GM10248 (cell line): ENCODE measurements at places on chromosomes 7 and 10.

GRCh38 chr10:124550293-124551034 is 88.8 kb downstream of the LHPP start:
- peak; percentile 60 for DNase-seq

GRCh38 chr7:2757361-2757903 is 69.4 kb downstream of the AMZ1 start:
- no peak for DNase-seq

DNA sequence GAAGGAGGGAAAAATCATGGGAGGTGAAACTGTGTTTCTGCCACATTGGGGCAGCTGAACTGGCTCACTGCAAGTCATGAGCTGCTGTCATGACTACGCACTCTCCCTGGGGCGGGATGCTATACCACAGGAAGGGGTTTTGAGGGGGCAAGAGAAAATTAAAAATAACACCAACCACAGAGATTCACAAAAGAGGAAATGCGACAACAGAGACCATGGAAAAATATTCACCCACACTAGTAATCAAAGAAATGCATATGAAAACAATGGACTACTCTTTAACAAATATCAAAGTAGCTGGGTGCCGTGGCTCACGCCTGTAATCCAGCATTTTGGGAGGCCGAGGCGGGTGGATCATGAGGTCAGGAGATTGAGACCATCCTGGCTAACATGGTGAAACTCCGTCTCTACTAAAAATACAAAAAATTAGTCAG is 65.2 kb upstream of the TM9SF3 start:
- peak; percentile 63 for DNase-seq

DNA sequence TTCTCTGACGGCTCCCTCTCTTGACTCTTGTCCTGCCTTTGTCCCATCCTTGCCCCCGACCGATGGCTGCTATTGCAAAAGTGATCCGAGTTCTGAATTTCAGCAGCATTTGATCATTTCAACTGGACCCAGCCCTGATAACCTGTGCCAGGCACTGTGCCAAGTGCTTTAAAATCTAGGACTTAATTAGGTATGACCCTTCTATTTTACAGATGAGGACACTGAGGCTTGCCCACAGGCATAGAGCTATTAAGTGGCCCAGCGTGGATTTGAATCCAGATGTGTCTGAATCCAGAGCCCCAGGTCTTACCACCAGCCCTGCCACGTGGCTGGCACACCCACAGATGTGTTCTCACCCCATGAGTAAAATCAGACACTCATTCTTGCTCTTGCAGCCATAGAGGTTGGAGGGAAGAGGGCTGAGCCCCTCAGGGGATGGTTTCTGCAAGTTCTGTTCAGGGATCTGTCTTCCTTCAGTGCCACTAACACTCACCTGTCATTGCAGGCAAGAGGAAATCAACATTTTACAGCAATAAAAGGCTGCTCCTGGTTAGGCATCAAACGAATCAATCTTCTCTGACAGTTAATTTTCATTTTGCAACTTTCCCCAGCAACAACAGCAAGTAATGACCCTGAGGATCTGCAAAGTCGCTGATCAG is 101.2 kb downstream of the GRID1 start:
- DNase-seq = no peak

DNA sequence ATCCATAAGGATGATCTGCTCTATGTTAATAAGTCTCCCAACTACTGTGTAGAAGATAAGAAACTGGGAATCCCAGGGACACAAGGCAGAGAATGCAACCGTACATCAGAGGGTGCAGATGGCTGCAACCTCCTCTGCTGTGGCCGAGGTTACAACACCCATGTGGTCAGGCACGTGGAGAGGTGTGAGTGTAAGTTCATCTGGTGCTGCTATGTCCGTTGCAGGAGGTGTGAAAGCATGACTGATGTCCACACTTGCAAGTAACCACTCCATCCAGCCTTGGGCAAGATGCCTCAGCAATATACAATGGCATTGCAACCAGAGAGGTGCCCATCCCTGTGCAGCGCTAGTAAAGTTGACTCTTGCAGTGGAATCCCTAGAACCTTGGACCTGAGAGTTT is 10.3 kb downstream of the WNT16 start:
- DNase-seq = no peak

DNA sequence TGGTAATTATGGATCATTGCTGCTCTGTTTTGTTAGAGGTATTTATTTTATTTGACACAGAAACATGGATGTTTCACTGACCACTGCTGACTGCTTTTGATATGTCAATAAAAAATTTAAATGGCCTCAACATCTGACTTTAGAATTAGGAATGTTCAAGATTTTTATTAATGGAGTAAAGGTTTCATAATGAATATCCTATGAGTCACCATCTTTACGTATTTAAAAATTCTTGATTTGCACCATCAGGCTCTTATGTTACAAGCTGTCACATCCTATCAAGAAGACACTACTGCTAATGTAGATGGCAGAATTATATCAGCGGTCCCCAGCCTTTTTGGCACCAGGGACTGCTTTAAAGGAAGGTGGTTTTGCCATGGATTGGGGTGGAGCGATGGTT is 578.7 kb upstream of the NRP1 start:
- DNase-seq = no peak

DNA sequence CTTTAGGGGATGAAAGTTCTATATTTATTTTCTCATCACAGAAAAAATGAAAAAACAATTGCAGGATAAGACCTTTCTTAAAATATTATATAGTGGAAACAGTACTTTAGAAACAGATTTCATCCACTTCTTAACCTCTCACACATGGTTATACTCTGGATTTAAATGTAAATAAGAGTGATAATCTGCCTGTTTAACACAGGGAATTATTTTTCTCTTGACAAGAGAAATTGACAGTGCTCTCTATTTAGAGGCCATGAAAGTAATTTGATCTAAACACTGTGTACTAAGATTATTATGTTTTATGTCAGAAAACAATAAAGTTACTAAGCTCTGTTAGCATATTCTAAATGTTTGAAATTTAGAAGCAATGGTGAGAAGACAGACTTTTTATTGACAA is 88.4 kb downstream of the PHF14 start:
- no peak for DNase-seq

GRCh38 chr7:140049339-140050024 is 13.3 kb downstream of the PARP12 start:
- no peak for DNase-seq

DNA sequence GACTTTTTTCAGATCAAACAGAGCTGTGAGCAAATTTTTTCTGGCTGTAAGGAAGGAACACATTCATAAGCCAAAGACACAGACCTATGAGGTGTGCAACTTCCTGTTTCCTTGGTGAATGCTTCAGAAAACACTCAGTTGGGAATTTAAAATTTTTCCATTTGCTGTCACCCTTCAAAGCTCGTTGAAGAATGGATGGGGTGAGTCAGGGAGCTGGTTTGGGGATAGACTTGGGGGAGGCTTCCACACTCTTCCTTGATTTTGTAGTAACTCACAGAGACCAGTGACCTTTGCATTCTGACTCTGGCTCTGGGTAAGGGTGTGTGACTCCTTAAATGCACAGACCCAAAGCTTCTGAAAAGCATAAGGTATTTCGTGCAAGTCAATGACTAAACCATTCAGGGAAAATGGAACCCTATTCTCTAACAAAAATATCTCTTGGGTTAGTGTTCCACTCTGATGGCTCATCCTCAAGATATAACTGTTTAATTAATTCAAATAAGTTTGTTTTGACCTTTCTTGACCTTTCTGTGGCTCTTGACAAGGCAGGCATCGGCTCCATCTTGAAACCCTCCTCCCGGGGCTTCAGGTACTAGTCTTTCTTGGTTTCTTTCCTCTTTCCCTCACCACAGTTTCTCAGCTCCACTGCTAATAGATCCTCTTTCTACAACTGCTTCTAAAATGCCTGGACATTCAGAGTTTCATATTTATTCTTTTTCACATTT is 227.8 kb upstream of the INHBA start:
- no peak for DNase-seq

DNA sequence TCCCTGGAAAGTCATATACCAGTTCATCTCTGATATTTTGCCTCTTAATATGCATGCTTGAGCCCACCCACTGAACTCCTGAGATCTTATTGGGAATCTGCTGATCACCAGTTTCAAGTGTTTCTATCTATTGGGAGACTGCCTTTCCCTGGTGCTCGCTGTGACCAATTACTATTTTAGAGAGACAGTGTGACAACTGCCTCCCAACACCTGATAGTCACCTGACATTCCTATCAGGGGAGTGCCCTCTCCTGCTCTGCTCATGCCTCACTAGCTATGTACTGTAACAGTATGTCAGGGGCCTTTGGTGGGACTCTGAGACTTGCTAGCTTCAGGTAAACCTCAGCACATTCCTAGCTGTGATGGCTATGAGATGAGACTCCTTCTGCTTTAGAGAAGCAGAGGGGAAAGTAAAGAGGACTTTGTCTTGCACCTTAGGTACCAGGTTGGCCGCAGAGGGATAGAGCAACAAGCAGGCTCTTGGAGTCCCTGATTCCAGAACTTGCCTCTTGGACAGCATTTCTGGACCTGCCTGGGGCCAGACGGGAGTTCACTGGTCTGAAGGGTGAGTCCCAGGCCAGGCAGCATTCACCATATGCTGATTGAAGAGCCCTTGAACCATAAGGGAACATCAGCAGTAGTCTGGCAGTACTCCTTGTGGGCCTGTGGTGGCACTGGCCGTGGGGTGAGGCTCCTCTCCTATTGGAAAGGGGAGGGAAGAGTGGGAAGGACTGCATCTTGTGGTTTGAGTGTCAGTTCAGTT is 34.4 kb upstream of the ARHGAP12 start:
- no peak for DNase-seq

GRCh38 chr7:32762925-32763293 is 128.7 kb downstream of the KBTBD2 start:
- DNase-seq = no peak

GRCh38 chr7:24304494-24305095 is 20.6 kb downstream of the NPY start:
- DNase-seq = no peak

- DNase-seq = no peak
Measured at GRCh38 chr7:47576031-47576865, 5.7 kb downstream of the TNS3 start.

DNA sequence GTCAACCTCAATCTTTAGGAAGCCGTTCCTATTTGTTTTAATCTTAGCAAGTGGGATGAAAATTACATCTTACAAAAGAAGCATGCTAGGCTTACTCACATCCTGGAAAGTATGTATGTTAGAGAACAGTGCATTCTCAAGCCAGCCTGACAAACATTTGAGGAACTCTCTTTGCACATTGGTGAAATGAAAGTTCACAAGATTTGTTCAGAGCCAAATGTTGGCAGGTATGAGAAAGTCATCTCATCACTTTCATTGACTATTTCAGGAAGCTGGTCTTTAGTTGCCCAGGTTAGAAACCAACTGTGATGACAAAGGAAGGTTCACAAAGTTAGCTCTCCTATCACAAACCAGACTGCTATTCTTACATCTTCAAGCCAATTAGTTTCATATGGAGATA is 57.1 kb downstream of the ABCB1 start:
- DNase-seq = no peak

DNA sequence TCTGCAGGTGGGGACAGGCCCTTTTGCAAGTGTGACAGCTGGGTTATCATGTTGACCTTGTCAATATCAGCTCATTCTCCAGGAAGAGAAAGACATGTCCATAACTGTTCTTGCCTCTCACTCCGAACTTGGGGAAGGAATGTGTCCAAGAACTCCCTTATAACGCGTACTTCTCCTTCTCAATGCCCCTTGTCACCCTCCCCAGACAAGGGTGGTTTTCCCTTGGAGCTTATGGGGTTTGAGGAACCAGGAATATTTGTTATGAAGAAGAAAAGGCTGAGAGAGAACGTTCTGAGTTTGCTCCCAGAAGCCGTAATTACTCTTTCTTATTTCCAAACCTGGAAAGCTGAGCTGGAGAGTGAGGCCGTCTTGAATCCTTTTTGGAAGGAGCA is 77.4 kb downstream of the MKI67 start:
- DNase-seq = no peak

GRCh38 chr10:117004227-117005025 is 561 bp downstream of the SHTN1 start:
- DNase-seq = peak; percentile 33

DNA sequence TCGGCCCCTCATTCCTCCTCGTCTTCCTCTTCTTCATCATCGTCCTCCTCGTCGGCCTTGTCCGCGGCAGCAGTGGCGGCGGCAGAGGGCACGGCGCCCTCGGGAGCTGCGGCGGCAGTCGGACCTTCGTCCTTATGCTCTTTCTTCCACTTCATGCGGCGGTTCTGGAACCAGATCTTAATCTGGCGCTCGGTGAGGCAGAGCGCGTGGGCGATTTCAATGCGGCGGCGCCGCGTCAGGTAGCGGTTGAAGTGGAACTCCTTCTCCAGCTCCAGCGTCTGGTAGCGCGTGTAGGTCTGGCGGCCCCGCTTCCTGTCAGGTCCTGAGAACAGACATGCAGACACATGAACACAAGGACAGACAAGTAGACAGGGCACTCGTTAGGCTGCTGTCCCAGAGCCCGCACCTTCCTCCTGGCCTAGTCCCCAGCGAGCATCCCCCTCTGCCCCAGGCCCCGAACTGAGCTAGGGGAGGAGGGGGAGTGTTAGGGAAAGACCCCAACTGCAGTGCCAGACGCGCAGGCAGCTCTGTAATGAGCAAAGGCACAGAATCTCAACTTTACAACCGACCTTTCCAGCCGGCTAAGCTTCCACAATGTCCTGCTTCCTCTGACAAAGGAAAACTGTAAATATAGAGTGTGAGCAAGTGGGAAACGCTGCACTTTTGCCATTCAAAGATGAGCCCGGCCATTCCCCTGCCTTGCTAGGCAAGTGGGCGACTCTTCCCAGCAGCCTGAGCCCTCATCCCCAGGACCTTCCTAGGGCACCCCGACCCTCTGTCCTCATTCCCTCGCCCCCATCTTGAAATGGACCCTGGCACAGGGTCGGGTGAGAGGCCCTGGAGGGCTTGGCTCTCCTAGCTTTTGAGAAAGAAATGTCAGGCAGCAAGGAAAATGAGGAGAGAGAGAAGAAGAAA is 1.3 kb downstream of the HOXA7 start:
- no peak for DNase-seq

GRCh38 chr10:125389648-125390047 is 229.3 kb upstream of the CTBP2 start:
- no peak for DNase-seq

- DNase-seq = no peak
Measured at GRCh38 chr10:133132473-133133291, 27.3 kb upstream of the KNDC1 start.

DNA sequence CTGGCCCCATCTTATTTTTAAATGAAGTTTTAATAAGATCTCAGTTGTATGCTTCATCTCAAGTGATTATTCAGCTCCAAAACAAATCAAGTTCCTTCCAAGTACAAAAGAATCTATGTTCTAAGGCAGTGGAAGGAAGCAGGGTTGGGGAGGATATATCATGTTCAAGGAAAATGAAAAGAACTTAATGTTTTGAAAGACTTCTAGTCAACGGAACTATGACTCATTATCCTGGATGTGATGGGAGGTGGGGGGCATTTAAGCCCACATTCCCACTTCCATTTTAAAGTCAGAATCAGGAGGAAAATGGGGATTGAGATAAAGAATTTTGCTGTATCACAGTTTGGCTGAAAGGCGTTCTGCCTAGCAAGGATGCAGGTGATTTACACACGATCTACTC is 59.4 kb downstream of the FANK1 start:
- no peak for DNase-seq
